ENCODE measurements at places on chromosomes 5 and 9.

- no peak for DNase-seq
Observed at GRCh38 chr9:34512131-34513078, 10.4 kb downstream of the ENHO start.

DNA sequence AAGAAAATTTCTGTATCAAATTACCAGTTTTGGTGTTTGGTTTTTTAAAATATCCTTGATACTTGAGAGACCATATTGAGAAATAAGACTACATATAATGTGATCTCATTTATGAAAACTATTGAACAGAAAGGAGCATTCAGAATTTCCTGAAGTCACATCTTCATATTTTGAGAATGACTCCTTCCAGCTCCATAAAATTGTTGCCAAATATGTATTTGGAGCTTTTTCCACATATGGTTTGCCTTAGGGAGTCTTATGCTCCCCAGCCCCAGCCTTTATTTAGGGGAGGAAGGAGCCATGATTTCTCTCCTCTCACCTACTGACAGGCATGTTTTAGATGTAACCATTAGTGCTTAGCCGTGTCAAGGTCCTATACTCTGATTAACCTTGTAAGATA is 51.1 kb downstream of the GCNT1 start:
- no peak for DNase-seq

DNA sequence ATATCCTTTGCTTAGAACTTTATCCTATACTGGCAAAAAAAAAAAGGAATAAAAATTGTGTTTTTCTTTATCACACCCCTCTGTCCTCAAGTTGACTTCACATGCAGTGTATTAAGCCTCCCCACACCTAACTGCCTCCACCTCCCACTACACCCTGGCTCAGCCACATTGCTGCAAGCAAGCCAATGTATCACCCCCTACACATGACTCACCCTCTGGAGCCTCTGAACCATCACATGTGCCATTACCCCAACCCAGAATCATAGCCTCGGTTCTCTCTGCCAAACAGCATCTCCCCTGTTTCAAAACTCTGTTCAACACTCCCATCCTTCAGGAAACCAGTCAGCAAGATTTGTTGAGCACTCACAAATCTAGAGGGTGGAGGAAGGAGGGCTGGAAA is 209.0 kb downstream of the CWC27 start:
- DNase-seq = no peak

DNA sequence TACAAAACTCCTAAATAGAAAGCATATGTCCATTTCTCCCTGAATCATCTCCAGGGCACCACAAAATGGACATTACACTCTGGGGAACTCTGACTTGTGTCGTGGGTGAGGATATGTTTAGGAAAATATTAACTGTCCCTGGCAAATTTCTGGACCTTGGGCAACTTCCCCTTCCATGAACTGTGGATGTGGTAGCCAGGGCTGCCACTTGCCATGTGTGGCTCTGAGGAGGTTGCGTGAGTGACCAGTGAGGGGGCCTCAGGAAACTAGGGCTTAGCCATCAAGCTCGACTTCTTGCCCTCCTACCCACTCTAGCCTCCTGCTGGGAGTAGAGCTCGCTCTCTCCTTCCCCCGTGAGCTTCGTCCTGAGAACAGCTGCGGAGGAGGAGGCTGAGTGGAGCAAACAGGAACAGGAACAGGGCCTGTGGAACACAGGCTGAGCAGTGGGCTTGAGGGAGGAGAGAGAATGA is 13.8 kb upstream of the STC2 start:
- no peak for DNase-seq
